ENCODE measurements at places on chromosomes 12 and 14.

DNA sequence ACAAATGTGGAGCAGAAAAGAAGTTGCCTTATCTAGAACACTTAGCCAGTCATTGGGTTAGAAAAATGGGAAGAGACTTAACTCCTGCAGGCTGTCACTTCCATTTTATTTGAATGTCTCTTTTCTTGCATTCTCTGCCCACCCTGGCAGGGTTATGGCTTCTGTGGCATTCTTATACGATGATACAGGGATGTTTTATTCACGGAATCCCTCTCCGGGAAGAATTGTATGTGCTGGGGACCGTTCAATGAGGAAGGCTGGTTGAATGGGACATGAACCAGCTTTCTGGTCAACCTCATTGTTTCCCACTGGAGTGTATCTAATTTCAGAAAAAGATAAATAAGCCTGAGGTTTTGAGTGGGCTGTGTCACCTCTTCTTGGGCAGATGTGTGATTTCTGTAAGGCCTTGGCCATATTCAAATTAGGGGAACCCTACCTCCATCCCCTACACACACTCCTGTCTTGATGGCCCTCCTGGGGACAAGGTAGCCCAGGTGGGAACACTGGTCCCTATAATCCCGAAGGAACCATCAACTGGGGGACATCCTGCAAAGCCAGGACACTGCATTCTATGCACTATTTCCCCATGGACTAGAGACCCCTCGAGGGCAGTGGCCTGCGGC, 174.8 kb upstream of the GSC start:
- DNase-seq, result no peak

DNA sequence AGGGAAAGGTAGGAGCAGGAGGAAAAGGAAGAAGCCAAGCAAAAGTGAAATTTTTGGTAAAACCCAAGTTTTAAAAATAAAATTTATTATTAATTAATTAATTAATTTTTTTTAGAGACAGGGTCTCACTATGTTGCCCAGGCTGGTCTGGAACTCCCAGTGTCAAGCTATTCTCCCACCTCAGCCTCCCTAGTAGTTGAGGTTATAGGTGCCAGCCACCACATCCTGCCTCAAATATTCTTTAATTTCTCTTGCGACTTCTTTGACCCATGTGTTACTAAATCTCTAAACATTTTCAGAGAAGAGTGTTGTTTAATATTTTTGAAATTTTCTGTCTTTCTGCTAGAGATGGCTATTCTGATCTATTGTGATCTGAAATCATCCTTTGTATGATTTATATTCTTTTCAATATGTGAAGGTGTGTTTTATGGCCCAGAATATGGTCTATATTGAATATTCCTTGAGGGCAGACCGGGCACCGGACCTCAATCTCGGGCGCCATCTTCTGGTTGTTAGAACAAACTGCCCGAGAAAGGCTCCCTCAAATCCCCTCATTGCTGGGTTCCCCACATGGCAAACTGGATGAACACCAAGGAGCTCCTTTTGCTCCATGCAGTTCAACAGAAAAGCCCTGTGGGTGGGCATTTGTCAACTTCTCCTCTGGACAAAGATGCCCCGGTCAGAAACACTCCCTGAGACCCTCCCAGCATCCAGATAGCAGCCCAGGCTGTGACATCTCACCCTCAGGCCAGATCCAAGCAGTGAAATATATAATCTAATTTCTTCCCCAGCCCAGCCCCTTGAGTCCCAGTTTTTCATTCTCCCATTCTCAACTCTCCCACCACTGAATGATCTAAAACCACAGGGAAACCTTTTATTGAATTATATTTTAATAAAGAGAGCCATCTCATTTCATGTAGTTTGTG, 110.5 kb downstream of the ASCL4 start:
- peak; percentile 58 for DNase-seq

- DNase-seq, result no peak
These were observed 50.5 kb upstream of the RAP1B start for GRCh38 chr12:68559984-68560850.

GRCh38 chr12:6215120-6215807, 15.1 kb downstream of the CD9 start:
- DNase-seq, result no peak

DNA sequence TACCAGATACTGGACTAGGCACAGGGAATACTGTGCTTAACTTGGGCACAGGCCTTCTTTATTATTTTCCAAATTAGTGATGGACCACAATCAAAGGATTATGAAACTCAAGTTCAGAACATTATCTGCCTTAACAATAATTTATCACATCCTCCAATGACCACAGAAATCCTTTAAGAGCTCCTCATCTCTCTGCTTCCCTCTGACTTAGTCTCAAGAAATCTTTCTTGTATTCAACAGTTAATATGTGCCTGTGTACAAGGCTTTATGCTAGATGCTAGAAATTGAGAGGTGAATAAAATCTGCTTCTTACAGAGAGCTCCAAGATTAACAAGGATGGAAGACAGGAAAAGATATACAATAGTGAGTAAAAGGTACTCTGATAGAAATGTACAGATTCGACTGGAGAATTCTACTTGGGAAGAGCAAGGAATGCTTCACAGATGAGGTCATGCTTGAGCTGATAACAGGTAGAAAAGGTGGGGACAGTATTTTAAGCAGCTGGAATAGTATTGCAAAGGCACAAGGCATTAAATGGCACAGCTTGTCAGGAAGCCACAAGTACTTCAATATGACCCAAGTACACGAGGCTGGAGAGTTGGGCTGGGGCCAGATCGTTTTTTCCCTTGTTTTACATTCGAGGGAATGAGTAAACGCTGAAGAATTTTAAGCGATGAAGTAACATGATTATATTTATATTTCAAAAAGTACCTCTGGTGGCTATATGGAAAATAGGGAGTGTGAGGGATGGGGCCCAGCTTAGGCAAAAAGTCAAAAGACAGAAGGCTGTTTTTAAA, 55.1 kb upstream of the ARID2 start:
- no peak for DNase-seq
